ENCODE measurements at places on chromosomes 2 and 18. TPM values are rescaled to one million over a fixed set of nuclear protein-coding genes. Genes with fewer than 3 reads are reported as not detected.

The IL36RN gene
- not detected for total RNA-seq

The IL36G gene
- total RNA-seq, result not detected

The IL1RL1 gene
- total RNA-seq, result 1.1 TPM

The CCBE1 gene
- total RNA-seq, result 3.2 TPM

The PROKR1 gene
- total RNA-seq, result not detected

The PMAIP1 gene
- total RNA-seq, result 0.58 TPM

The CCDC85A gene
- 4.4 TPM for total RNA-seq

The INPP5D gene
- total RNA-seq, result 4.9 TPM

The POTEJ gene
- not detected for total RNA-seq

- H3K27me3 ChIP-seq, result no peaks in the 10 kb centered on the region
- DNase-seq, result no peak
Measured at GRCh38 chr2:185222311-185222710, 516.3 kb upstream of the FSIP2 start.

DNA sequence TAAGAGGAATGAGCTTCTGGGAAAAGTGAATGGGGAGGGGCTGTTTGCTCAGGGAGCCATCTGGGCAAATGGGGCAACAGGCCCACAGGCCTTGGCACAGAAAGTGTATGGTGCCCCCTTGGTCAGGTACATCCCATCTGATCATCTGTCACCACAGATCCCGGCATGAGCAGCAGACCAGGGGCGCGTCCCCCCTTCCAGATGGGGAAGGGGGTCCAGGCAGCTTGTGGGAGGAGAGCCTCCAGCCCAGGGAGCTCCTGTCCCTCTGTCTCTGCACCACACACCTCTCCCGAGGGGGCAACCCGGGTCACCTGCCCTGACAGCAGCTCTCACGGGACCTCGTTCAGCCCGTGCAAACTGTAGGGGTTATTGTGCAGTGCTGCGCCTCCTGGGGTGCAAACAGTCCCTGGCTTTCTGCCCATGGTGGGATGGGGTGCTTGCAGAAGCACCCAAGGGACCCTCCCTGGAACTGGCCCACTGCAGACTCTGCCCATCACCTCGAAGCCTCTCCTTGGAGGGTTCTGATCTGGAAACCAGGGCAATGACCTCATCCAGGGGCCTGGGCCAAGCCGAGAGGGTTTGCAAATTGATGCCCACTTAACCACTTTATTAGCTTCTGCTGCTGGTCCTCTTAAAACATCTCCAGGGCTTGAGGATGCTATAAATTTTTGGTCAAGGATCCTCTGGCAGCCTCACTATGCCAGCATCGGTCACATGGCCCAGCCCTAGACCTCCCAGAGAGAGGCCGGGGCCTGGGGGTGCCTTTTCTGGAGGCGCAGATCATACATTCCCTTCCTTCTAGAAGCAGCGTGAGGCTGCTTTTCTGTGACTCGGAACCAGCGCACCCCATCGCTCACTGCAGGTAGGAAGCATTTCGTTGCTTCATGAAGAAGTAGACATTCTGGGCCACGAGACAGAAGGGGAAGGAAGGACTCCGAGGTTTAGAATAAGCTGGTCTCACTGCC, 7.6 kb upstream of the BOK start:
- H3K4me1 ChIP-seq, result peaks cover 23% of the 10 kb centered on the region
- H3K4me3 ChIP-seq, result peak overlapping the region; percentile 43
- no peak for DNase-seq
- peaks cover 39% of the 10 kb centered on the region for H3K27me3 ChIP-seq
- no peak overlapping the region for H3K27ac ChIP-seq

DNA sequence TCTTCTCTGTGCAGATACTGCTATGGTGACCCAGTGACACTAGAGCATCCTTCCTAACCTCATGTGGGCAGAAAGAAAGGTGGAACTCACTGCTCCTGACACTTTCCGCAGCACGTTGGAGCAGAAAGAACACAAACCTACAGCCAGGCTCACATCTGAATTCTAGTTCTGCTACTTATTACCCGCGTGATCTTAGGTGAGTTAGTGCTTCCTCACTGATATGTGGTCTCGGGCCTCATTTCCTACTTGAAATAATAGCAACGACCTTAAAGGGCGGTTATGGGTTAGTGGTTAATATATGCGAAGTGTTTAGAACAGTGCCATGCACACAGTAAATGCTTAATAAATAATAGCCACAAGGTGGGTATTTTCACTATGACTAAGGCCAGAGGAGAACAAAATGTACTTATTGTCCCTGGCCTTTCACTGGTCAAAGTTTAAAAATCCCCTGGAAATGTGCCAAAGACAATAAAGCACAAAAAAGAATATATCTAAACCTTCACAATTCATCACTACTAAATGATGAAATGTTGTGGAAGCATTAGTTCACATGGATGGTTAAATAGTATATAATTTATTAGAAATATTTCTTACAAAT, 66.6 kb downstream of the MYOM1 start:
- peaks cover 34% of the 10 kb centered on the region for H3K36me3 ChIP-seq
- H3K4me3 ChIP-seq, result no peak overlapping the region
- no peaks in the 10 kb centered on the region for H3K27me3 ChIP-seq
- no peak for DNase-seq
- peak overlapping the region; percentile 64 for H3K27ac ChIP-seq

DNA sequence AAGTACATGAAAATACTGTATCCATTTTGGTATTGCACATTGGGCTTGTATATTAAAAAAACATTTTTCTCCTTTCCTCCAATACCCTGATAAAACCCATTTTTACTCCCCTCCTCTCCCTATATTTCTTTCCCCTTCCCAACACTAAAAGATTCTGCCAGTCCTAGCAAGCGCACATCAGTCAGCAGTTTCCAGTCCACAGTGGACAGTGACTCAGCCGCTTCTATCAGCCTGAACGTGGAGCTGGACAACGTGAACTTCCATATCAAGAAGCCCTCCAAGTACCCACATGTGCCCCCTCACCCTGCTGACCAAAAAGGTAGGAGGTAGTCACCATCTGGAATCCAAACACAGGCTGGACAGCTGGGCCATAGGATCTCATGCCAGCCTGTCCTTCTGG, 38.6 kb downstream of the PIKFYVE start:
- peaks cover 69% of the 10 kb centered on the region for H3K36me3 ChIP-seq
- no peaks in the 10 kb centered on the region for H3K4me1 ChIP-seq
- H3K4me3 ChIP-seq, result no peak overlapping the region
- no peak for DNase-seq
- no peaks in the 10 kb centered on the region for H3K27me3 ChIP-seq
- H3K27ac ChIP-seq, result no peak overlapping the region

GRCh38 chr2:38266382-38267061, 110.6 kb downstream of the ATL2 start:
- H3K27me3 ChIP-seq, result peaks cover 7% of the 10 kb centered on the region
- DNase-seq, result no peak
- no peaks in the 10 kb centered on the region for H3K36me3 ChIP-seq
- H3K4me3 ChIP-seq, result no peak overlapping the region
- H3K4me1 ChIP-seq, result no peaks in the 10 kb centered on the region

DNA sequence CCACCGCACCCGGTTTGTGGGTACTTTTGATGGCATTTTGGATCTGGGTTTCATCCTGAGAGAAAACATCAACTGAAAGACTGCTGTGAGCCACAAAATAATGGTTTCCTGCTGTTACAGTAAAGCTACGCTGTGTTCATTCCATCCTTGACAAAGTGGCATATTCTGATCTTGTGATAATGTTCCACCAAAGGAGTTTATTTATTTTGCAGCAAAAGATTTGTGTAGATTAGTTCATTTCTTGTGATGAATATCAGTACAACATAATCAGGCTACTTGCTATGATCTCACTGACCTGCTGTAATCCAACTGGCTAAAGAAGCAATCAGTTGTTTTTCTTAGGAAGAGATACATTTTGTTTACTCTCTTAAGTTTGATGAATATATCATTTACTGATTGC, 45.0 kb downstream of the EEF1B2 start:
- DNase-seq, result no peak
- H3K27me3 ChIP-seq, result peaks cover 6% of the 10 kb centered on the region
- H3K36me3 ChIP-seq, result no peaks in the 10 kb centered on the region
- H3K4me3 ChIP-seq, result no peak overlapping the region

DNA sequence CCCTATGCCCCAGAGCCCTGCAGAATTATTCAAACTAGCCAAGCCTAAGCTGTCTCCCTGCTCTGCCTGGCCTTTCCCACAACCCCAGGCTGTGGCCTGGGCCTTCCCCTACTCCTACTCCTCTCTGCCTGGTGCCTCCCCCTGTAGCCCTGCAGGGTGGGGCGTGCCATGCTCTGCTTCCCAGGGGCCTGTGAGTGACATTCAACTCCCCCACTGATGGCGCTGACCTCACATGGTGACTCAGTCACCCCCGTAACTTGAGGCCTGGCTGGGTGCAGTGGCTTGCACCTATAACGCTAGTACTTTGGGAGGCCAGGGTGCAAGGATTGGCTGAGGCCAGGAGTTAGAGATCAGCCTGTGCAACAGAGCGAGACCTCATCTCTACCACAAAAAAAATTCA, 60.6 kb downstream of the KIF1A start:
- peaks cover 16% of the 10 kb centered on the region for H3K27me3 ChIP-seq
- no peak overlapping the region for H3K4me3 ChIP-seq
- no peaks in the 10 kb centered on the region for H3K4me1 ChIP-seq
- DNase-seq, result no peak
- no peak overlapping the region for H3K27ac ChIP-seq

- no peak overlapping the region for H3K27ac ChIP-seq
- no peaks in the 10 kb centered on the region for H3K27me3 ChIP-seq
- no peak for DNase-seq
- no peaks in the 10 kb centered on the region for H3K4me1 ChIP-seq
- no peak overlapping the region for H3K4me3 ChIP-seq
- no peaks in the 10 kb centered on the region for H3K36me3 ChIP-seq
Measured at GRCh38 chr2:145339646-145340045, 819.7 kb upstream of the ZEB2 start.

GRCh38 chr2:191061381-191061980, 47.5 kb upstream of the STAT1 start:
- no peaks in the 10 kb centered on the region for H3K36me3 ChIP-seq
- H3K4me1 ChIP-seq, result no peaks in the 10 kb centered on the region
- DNase-seq, result no peak
- no peaks in the 10 kb centered on the region for H3K27me3 ChIP-seq
- no peak overlapping the region for H3K4me3 ChIP-seq
- no peak overlapping the region for H3K27ac ChIP-seq

DNA sequence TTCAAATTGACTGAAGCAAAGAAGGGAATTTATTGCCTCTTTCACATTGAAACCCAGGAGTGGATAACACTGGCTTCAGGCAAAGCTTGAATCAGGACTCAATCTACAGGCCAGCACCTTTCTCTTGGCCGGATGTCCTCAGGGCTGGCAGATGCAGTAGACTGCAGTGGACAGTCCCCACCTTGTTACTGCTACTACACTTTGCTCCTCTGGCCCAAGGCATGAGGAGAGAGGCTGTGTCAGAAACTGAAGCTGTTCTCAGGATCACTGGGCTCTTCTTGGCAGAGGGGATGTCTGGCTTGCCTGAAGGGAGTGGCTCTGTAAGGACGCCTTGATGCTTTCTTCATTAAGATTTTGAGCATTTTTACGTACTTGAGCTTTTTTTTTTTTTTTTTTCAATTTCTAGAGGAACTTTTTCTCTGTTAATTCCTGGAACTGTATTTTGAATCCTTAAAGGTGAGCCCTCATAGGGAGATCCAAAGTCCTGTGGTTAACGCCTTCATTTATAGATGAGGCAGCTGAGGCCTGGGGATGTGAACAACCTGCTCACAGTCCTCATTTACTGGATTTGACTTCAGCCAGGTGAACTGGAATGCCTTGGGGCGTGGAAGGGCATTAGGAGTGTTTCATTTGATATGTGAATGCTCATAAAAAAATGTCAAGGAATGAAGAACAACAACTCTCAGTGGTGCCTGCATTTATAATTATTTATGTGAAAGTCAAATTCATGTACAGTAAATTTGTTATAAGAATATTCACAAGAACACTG, 36.6 kb downstream of the CASP10 start:
- DNase-seq, result no peak
- H3K36me3 ChIP-seq, result peaks cover 18% of the 10 kb centered on the region
- peak overlapping the region; percentile 59 for H3K27ac ChIP-seq
- H3K27me3 ChIP-seq, result no peaks in the 10 kb centered on the region

- H3K27ac ChIP-seq, result no peak overlapping the region
- peaks cover 28% of the 10 kb centered on the region for H3K4me1 ChIP-seq
- H3K27me3 ChIP-seq, result peaks cover 72% of the 10 kb centered on the region
- no peak for DNase-seq
Measured at GRCh38 chr2:20224164-20224715, 690 bp downstream of the SDC1 start.

DNA sequence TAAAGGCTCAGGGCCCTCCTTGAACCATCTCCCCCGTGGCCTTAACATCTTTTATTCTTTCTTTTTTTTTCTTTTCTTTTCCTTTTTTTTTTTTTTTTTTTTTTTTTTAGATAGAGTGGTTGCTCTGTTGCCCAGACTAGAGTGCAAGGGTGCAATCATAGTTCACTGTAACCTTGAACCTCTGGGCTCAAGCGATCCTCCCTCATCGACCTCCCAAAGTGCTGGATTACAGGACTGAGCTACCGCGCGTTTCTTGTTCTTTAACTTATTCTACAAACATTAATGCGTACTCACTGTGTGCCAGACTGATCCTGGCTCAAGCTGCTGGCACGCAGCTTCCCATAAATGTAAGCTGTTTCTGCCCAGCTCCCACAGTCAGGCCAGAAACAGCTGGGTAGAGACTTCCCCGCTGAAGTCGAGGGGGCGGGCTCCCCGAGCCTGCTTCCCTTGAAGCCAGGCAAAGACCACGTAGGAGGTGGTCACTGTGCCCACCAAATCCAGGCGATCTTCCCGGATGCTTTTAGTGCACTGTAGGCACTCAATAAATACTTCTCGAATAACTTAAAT, 29.2 kb upstream of the ATP6V1B1 start:
- no peaks in the 10 kb centered on the region for H3K36me3 ChIP-seq
- H3K4me3 ChIP-seq, result no peak overlapping the region
- no peak overlapping the region for H3K27ac ChIP-seq
- peaks cover 14% of the 10 kb centered on the region for H3K4me1 ChIP-seq

- no peak overlapping the region for H3K27ac ChIP-seq
- no peaks in the 10 kb centered on the region for H3K4me1 ChIP-seq
- H3K27me3 ChIP-seq, result no peaks in the 10 kb centered on the region
- no peak for DNase-seq
- no peak overlapping the region for H3K4me3 ChIP-seq
Measured at GRCh38 chr18:33034212-33034611, 261.4 kb upstream of the KLHL14 start.

Data from left ventricle myocardium inferior (tissue), 1 donor.